ENCODE measurements at places on chromosomes 2 and 18.

DNA sequence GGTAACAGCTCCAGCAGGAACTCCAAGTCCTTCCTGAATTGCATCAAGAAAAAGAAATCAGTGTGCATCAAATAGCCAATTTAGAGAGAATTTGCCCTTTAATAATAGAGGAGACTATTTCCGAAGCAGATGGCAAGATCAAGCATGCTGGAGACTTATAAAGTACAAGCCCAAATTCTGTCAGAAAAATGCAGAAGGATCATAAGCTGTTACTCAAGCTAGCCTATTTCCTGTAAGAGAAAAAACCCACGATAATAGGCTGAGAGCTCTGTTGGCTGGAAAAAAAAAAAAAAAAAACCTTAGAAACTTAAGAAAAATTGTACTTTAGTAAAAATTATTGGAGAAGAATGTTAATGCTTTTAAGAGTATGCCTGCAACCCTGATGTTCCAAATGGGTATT lies 24.4 kb upstream of the ITM2C start:
- DNase-seq: no peak

DNA sequence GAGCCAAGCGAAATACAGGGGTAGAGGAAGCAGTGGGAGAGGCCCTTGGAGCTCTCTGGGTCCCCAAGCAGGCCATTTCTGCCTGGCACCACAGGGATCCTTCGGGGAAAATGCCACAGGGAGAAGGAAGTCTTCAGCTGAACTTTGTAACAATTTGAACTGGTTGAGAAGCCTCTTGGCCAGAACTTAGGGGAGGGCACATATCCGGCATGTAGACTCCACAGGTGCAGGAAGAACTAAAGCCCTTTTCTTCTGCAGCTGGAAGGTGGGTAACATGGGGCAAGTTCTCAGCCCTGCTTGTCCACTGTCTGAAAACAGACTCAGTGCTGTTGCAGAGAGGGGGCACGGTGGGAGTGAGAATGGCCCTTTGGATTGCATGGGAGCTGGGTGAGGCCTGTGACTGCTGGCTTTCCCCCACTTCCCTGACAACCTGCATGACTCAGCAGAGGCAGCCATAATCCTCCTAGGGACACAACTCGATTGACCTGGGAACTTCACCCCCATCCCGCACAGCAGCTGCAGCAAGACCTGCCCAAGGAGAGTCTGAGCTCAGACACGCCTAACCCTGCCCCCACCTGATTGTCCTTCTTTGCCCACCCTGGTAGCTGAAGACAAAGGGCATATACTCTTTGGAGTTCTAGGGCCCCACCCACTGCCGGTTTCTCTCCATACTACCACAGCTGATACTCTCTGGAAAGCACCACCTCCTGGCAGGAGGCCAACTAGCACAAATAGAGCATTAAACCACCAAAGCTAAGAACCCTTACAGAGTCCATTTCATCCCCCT lies 101.6 kb upstream of the FAM136A start:
- no peak for DNase-seq

DNA sequence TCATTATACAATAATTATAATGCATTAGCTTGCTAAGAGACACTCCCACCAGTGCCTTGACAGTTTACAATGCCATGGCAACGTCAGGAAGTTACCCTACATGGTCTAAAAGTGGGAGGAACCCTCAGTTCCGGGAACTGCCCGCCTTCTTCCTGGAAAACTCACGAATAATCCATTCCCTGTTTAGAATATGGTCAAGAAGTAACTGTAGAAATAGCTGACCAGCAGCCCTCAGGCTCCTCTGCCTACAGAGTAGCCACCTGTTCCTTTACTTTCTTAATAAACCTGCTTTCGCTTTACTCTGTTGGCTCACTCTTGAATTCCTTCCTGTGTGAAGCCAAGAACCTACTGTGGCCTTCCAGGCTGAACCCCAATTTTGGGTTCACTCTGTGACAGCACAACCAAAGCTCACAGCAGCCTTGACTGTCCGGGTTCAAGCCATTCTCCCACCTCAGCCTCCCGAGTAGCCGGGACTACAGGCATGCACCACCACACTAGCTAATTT lies 20.0 kb upstream of the PTPN2 start:
- no peak for DNase-seq

DNA sequence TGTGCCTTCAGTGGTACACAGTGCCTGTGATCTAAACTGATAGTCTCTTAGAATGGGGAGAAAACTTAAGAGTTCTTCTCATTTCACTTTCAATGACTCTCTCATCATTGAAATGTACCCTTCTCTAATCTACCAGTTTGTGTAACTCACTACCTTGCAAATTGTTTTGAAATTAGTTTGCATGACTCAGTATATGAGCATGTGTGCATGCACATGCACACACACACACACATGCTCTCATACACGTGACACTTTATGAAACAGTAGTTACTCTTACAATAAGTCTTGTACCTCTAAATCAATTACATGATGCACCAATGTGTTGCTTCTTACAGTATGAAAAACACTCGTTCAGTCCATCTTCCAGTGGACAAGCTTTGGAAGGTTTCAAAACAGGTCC lies 10.6 kb downstream of the LYPD6B start:
- no peak for DNase-seq

GRCh38 chr2:217941339-217941738 lies 61.5 kb downstream of the TNS1 start:
- no peak for DNase-seq

- DNase-seq: no peak
Observed at GRCh38 chr2:230690439-230690838, 22.2 kb upstream of the CAB39 start.

DNA sequence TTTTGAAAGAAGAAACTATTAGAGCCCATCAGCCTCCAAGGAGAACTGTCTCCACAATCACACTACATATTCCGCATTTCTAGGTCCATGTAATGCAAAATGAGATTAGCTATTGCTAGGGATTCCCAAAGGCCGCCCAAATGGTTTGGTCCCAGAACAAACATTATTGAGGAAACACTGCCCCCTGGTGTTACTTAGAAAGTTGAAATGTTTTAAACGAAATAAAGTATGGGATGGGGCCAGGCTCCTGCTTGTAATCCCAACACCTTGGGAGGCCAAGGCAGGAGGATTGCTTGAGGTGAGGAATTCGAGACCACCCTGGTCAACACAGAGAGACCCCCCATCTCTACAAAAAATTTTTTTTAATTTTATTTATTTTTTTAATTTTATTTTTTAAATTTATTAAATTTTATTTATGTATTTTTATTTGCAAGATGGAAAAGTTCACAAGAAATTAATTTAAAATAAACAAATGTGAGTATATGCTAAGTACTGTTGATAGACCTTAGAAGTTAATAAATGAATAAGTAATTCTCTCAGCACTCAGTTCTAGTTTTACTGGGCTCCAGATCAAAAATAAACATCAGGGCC lies 5.5 kb downstream of the NHEJ1 start:
- DNase-seq: peak; percentile 76

- DNase-seq: no peak
Observed at GRCh38 chr2:55019526-55020258, 30.6 kb downstream of the RTN4 start.

DNA sequence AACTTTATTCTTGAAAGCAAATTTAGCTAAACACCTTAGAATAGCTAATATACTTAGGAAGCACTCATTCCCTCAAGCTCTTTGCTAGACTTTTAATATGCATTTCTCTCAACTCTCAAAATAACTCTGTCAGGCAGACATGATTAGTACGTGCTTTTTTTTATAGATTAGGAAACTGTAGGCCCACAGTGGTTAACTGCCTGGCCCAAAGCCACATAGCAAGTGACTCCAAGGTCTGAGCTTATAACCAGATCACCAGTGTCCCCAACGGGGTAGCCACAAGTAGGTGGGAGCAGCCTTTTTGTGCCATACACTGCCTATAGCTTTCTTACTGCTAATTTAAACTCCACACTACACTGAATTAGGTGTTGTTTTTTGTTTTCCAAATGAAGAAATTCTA lies 576.8 kb downstream of the METTL4 start:
- no peak for DNase-seq

- DNase-seq: no peak
Observed at GRCh38 chr2:25642298-25642697, 31.1 kb downstream of the DTNB start.

DNA sequence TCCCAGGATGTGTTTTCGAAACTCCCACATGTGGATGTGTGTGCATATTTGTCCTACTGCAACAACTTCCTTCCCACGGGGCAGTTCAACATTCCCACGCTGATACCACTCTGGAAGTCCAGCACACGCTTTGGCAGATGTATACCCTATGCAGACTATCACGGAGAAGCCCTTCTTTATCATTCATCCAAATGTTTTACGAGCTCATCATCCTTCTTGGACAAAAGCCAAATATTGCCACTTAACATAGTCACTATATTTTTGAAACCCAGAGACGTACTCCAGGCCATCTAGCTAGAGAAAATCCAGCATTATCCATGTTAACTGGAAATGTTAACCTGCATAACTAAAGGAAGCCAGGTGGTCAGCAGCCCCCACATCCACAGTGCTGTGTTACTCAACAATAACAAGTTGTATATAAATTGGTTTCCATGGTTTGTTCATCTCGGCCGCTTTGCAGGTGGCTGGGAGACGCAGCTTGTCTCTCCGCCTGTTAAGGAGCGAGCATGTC lies 131.5 kb downstream of the ZNF532 start:
- DNase-seq: no peak

DNA sequence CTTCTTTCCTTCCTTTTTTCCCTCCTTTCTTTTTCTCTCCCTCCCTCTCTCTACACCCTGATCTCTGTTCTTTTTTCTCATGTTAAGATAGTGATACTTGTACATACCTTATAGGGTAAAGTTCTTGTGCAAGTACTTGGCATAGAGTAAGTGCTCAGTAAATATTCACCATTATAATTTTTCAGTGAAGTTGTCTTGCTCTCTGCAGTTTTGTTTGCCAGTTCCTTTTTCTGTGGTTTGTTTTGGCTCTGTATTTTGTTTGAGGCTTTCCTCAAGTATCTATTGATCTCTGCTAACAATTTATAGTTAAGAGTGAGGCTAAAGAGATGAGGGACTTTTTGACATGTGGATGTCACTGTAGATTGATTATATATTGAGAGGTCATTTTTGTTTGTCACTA lies 48.0 kb downstream of the MTX2 start:
- no peak for DNase-seq

DNA sequence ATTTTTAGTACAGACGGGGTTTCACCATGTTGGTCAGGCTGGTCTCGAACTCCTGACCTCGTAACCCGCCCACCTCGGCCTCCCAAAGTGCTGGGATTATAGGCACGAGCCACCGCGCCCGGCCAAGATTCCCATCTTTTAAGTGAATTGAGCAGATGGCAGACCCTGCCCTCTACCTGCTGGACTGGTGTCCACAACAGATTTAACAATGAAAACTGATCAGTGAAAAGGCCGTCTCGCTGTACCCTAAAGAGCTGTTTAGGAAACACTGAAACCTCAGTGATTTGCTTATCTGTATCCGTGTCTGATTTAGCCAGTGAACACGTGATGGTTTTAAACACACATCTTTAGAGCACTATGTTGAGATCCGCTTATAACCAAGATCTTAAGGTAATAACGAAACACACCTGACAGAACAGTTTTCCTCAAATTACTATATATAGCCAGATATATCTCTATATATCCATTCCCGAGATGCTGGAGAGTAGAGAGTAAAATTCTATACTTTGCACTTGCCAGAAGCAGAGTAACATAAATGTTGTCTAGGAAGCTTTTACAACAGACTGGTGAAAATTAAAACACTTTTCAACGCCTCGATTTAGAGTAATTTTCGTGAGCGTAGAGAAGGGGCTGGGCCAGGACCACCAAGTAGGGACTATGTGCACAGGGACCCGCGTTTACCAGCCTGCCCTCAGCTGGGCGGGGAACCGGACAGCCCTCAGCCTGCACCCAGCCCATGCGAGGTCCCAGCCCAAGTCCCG lies 594 bp downstream of the FAM161A start:
- DNase-seq: peak; percentile 86

DNA sequence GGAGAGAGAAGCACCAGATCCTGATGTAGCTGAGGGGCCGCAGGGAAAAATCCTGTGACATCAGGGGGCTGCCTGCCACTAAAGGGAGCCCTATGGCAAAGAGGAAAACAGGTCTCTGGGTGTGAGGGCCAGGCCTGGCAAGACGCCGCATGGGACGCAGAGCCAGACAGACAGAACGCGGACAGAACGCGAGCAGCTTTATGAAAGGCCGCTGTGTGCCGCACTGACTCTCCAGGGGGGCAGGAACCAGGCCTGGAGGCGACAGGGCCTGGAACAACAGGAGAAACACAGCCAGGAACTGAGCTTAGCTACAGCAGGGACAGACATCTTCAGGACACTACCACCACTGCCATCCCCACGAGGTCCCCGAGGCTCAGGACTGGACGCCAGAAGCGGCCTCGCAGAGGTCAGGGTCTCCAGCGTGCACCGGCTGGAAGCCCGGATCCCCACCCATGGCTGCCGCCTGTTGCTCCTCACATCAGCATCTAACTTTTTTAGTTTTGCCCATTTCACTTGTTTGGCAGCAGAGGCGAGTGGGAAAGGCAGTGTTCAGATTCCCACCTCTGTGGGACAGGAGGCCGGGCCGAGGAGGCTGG lies 131.6 kb downstream of the VAPA start:
- no peak for DNase-seq

- peak; percentile 90 for DNase-seq
Observed at GRCh38 chr2:14634489-14635390, 2.2 kb downstream of the LRATD1 start.

- no peak for DNase-seq
Observed at GRCh38 chr18:71529703-71530303, 1014.3 kb downstream of the CBLN2 start.

GRCh38 chr2:228433721-228434120 lies 252.2 kb upstream of the SPHKAP start:
- no peak for DNase-seq

DNA sequence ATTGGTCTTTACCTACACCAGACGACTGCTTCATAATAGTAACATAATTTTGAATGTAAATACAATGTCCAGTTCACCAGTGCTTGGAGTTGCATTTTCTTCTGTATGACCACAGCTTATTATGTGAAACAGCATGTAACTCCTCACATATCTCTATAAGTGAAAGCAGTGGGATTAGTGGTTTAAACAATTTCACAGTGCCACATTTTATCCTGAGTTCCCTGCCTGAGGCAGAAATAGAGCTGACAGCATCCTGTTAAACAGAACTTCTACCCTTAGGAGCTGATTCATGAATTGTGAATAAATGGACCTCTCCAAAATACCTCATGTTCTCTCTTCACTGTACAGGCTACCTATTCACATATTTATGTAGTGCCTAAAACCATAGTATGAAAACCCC lies 542.3 kb upstream of the VWC2L start:
- DNase-seq: no peak

- DNase-seq: no peak
Observed at GRCh38 chr2:126798276-126799140, 100.2 kb upstream of the TEX51 start.

GRCh38 chr2:26352892-26353291 lies 6.3 kb upstream of the ADGRF3 start:
- no peak for DNase-seq

- no peak for DNase-seq
Observed at GRCh38 chr2:189876271-189876670, 92.0 kb downstream of the PMS1 start.

- DNase-seq: no peak
Observed at GRCh38 chr2:235161565-235161964, 209.7 kb downstream of the SH3BP4 start.

- DNase-seq: no peak
Observed at GRCh38 chr2:132438691-132439090, 22.1 kb downstream of the GPR39 start.
